SK-N-MC (cell line): ENCODE measurements at places on chromosomes 3 and 15.

GRCh38 chr3:156233876-156234275 is 113.5 kb downstream of the KCNAB1 start:
- no peak for DNase-seq

DNA sequence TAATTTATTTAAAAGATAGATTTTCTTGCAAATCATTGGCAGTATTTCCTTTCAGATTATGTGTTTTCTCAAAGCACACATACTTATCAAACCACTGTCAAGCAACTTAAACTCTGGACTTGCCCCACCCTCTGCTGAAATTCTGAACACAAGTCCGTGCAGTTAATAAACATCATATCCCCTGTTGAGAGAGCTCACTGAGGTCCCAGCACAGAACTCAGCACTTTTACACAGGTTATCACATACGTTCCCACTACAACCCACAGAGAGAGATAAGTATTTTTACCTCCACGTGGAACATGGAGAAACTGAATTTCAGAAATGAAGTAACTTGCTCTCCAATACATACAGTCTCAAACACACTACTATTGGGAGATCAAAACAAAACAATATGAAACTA is 267.6 kb upstream of the IGF1R start:
- DNase-seq, result no peak

DNA sequence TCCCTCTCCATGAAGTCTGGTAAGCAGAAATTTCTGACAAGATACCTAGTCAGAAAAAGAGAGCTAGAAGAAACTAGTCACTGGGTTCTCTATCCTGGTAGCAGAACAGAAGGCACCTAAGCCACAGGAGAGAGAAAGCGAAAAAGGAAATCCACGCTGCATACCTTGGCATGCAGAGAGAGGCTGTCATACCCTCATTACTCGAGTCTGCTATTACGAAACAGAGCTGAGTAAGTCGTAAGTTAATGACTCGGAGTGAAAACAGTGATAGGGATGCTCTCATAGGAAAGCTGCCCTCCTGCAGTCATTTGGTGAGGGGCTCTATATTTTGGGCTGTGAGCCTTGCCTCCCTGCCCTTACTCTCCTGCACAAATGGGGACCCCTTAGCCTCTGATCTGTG is 16.2 kb downstream of the CLRN1 start:
- DNase-seq, result no peak

GRCh38 chr3:144556392-144556791 is 584.8 kb downstream of the DIPK2A start:
- DNase-seq, result no peak

DNA sequence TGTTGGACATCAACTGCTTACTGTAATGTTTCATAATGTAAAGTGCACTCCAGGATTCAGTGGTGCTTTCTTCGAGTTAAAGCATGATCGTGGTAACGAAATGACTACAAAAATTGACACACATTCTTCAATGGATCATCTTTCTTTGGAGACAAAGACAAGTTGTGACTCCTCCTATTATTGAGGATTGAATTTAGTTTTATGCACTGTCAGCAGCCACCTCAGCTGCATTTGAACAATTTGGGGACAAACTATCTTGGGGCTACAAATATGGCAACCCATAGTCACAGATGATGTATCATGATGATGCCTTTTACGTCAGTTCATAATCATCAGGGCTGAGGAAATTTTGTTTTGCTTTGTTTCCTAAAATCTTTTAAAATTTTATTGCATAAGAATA is 140.2 kb upstream of the ICE2 start:
- no peak for DNase-seq

- no peak for DNase-seq
Measured at GRCh38 chr3:150069154-150069527, 98.4 kb upstream of the PFN2 start.

- peak; percentile 81 for DNase-seq
Measured at GRCh38 chr3:188947401-188948280, 224.1 kb upstream of the TPRG1 start.

DNA sequence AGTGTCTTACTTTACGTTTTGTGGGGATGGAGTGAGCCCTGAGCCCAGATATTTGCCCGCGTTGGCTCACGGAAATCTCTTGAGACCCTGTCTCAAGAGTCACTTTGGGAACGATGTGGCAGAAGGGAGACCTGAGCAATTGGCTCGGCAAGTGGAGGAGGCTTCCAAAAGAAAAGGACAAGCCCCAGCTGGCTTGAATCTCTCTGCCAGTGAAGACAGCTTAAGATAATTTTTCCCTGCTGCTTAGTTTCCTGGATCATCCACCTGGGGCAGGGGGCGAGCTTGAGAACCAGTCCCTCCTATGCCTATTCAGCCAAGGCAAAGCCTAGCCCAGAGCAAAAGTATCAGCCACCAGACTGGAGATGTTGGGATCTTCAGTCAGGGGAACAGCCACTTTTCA is 708 bp downstream of the SEC22A start:
- no peak for DNase-seq

DNA sequence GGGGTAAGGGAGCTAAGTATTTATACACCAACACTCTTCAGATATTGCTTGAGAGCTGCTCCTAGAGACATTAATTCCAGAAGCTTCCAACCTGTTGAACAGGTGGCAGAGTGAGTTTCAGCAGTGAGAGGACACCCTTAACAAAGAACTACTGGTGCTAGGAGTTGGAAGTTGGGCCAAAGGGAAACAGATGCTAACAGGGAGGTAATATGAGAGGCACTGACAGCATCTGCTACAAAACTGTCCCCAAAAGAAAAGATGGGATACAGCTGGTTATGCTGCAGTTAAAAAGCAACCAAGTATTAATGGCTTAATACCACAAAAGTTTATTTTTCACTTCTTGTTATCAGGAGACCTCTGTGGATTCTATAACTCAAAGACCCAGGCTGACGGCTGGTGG is 104.5 kb upstream of the SATB1 start:
- no peak for DNase-seq

GRCh38 chr3:190810957-190811356 is 51.5 kb downstream of the GMNC start:
- DNase-seq, result no peak

DNA sequence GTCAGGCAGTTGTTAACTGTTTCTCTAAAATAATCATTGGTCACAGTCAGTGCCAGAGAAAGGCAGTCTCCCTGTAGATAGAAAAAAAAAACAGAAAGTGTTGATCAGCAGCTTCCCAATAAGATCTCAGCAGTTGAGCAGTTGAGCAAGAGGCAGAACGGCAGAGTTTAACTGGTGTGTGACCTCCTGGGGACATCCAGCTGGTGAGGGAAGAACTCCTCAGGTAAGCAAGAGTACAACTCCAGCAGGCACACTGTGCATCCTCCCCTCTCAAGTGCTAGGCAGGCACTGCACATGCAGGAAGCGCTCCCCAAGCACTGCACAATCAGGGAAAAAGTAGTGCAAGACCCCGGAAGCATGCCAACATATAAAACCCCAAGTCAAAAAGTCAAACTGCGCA is 1287.2 kb downstream of the NSUN3 start:
- DNase-seq, result no peak

GRCh38 chr3:39249453-39250115 is 30.3 kb downstream of the CX3CR1 start:
- no peak for DNase-seq

- DNase-seq, result no peak
Measured at GRCh38 chr15:42145546-42146455, 10.6 kb downstream of the PLA2G4F start.

DNA sequence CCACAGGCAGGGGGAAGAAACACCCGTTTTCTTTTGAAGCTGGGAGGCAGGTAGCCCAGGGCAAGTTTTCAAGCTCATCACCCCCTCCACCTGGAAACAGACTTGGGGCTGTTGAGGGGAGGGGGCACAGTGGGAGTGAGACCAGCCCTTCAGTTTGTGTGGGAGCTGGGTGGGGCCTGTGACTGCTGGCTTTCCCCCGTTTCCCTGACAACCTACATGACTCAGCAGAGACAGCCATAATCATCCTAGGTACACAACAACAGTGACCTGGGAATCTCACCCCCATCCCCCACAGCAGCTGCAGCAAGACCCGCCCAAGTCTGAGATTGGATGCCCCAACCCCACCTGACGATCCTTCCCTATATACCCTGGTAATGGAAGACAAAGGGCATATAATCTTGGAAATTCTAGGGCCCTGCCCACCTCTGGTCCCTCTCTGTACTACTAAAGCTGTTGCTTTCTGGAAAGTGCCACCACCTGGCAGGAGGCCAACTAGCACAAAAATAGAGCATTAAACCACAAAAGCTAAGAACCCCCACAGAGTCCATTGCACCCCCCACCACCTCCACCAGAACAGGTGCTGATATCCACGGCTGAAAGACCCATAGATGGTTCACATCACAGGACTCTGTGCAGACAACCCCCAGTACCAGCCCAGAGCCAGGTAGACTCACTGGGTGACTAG is 422.2 kb upstream of the SGO1 start:
- DNase-seq, result no peak

DNA sequence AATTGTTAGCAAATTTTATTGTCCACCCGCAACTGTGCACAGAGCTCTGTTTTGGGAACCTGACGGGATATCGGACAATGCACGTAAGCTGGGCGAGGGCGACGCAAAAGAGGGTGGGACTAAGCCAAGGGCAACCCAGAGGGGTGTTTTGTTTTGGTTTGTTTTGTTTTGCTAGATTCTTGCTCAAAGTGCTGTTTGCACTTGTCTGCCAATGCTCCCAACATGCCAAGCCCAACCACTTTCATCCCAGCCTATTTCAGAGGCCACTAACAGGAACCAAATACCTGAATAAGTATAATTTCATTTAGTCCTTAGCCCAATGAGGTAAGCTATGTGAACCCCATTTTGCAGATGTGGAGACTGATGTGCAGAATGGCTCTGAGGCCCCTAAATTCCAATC is 9.7 kb upstream of the CMTM7 start:
- no peak for DNase-seq

- DNase-seq, result no peak
Measured at GRCh38 chr3:108406063-108406660, 104.2 kb downstream of the MYH15 start.

- DNase-seq, result no peak
Measured at GRCh38 chr15:62497356-62497755, 332.3 kb upstream of the C2CD4B start.

GRCh38 chr15:45199136-45199810 is 11.5 kb upstream of the SHF start:
- DNase-seq, result no peak

- DNase-seq, result no peak
Measured at GRCh38 chr15:67548236-67548852, 5.8 kb downstream of the MAP2K5 start.

GRCh38 chr3:37542772-37543449 is 318.8 kb upstream of the CTDSPL start:
- no peak for DNase-seq

DNA sequence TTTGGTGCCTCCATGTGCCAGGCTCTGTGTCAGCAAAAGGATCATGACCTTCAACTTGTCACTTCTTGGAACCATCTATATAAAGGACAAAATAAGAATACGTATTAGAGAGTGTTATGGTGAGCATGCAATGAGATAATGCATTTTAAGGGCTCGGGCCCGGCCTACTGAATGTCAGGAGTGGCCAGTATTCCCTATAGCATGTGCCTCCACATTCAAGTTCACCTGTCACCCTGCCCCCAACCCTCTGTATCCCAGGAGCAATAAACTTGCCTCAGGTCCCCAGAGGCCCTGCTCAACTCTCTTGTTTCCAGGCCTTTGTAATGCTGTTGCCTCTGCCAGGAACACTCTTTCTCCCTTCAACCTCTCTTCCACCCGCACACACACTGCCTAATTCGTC is 90.2 kb upstream of the SLC6A11 start:
- no peak for DNase-seq

GRCh38 chr3:108469126-108469525 is 41.3 kb downstream of the MYH15 start:
- DNase-seq, result no peak
